Astrocyte (in vitro differentiated cells and primary cell): ENCODE measurements at places on chromosomes 5 and 9. TPM values are rescaled to one million over a fixed set of nuclear protein-coding genes. Genes with fewer than 3 reads are reported as not detected.

- peak; percentile 36 for DNase-seq
Measured at GRCh38 chr9:129962889-129963703, 79.9 kb downstream of the FNBP1 start.

DNA sequence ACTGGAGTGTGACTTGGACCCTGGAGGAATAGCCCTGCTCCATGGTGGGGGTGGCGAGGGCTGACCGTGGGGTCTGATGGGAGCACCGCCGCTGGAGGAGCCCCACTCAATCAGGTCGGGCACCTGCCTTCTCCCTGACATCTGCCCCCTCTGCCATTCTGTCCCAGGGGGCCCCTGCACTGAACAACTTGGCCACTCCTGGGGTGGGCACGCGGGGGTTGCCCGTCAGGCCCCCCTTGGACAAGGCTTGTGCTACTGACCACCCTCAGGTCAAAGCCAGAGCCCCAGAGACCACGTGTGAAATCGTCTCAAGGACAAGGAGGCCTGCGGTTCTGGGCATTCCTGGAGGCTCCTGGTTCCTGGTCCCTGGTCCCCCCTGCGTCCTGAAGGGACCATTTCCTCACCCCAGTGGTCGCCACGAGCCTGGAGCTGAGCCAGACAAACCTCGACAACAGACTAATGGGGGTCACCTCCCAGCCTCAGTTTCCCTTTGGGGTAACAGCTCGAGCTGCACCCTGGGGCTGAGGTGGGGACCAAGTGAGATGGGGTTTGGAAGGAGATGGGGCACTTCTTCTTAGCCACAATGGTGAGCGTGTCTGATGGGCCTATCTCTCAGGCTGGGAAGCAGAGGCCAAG is 73.4 kb upstream of the RNU6ATAC start:
- DNase-seq, result no peak

TOR2A gene
- total RNA-seq, result 7.5 and 8.5 TPM in 2 replicates

- DNase-seq, result no peak
Measured at GRCh38 chr5:15807248-15807647, 307.3 kb downstream of the FBXL7 start.

DNA sequence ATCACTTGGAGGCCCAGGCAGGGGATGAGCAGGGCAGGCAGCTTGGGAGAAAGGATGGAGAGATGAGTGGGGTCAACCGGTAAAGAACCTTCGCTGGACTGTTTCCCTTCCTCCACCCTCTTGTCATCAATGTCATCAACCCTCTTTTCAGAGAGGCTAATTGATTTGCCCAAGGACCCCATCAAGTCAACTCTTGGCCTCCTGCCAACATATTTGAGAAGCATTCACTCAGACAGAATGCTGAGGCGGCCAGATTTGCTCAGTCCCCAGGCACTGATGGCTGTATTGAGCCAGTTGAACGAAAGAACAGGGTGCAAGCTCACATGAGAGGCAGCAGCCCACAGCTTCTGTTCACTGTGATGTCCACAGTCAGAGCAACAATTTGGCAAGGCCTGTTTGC is 193.5 kb downstream of the RFK start:
- no peak for DNase-seq

AGXT2 gene
- total RNA-seq, result not detected in 2 replicates

NR2F1 gene
- total RNA-seq, result 4.3 and 5.1 TPM in 2 replicates

CARTPT gene
- not detected in 2 replicates for total RNA-seq

FST gene
- total RNA-seq, result 39.1 and 57.1 TPM in 2 replicates

TERT gene
- total RNA-seq, result 0.10 and 0.50 TPM in 2 replicates

DNA sequence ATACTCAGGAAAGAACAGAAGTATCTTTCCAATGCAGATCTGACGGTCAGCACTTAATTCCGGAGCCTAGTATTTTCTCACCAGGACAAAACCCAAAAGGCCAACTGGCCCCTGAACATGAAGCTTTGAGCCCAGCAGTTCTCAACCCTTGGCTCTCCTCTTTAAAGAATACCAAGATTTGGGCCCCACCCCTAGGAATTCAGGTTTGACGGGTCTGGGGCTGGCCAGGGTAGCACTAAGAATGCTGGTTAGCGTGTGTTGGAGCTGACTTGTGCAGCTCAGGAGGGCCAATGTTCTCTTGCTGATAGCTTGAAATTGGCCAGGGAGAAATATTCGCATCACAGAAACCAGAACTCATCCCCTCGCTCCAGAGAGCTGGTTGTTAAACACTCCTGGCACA is 88.3 kb upstream of the PTCH1 start:
- no peak for DNase-seq

MEIKIN gene
- not detected in 2 replicates for total RNA-seq

DNA sequence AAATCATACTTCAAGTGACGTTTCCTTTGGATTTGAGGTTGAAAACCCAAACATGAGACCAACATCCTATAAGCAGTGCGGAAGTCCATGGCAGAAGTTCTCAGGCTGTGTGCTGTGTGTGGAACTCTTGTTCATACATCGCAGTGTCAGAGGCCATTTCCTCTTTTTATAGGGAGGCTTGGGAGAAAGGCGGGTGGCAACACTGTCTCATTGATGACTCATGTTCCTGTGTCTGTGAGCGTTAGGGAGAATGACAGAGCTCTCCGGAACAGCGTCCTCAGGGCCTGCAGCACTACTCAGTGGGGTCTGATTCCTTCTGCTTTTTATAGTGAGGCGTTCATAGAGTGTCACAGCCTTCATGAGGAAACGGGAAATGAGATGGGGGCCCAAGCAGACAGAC is 98.8 kb upstream of the BASP1 start:
- peak; percentile 94 for DNase-seq

DNA sequence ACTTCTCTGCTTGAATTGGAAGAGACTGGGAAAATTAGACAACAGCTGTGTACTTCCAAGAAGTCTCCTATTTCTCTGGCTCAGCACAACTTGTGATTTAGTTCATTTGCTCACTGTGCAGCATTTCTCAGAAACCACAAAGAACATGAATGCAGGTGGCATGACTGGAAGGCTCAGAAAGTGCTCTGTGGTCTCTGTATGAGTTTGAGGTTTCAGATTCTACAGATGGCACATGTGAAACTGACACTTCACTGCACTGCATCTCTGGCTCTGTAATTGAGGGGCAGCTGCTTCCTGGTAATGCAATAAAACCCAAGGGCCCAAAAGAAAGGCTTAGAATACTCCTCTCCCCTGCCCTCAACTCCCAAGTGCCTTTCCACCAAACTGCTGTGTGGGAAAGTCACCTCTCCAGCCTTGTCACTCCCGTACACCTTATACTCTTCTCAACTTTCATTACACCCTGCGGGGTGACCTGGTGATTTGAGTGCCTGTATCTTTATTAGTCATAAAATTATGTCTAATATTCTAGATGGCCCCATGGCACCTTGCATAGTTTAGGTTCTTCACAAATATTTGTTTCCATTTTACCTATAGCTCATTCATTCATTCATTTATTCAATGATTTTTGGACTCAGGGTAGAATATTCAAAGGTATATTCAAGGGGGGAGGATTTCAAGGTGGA is 82.5 kb downstream of the ESM1 start:
- peak; percentile 69 for DNase-seq

DNA sequence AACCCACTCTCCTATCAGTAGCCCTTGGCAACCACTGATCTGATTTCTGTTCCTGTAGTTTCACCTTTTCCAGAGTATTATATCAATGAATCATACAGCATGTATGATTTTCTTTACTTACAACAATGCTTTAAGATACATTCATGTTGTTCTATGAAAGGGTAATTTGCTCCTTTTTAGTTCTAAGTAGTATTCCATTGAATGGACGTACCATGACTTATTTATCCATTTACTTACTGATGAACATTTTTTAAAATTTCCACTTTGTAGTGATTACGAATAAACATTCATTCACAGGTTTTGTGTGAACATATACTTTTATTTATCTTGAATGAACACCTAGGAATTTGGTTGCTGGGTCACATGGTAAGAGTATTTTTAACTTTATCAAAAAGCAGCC is 620.8 kb downstream of the HTR1A start:
- DNase-seq, result no peak

ERGIC1 gene
- total RNA-seq, result 131 and 137 TPM in 2 replicates

CCL28 gene
- total RNA-seq, result 0.16 TPM in 1 of 2 replicates, not detected in the other

DNA sequence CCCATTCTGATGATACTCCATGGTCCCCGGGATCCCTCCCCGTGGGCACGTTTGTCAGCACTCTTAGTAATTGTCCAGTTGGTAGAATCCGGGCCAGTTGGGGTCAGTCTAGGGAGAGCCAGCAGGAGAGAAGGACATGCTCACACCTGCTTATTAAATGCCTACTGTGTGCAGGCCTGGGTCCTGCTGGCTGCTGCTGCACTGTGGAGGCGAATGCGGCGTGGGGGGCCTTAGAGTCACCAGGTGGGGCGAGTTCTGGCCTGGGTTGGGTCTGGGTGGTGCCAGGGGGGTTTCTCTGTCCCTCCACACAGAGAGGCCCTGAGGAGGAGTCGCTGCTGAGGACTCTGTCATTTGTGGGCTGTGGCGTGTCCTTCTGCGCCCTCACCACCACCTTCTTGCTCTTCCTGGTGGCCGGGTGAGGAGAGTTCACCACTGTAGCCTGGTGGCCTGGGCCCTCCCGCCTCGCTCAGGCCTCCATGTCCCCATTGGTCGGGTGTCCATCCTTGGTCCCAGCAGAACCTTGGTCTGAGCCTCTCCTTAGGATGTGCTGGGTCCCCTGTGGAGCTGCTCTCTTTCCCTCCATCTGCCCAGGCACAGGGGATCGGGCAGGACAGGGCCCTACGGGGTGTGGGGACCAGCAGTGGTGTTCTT is 17.3 kb downstream of the ADGRD2 start:
- no peak for DNase-seq

DMRT3 gene
- total RNA-seq, result not detected in 2 replicates

- no peak for DNase-seq
Measured at GRCh38 chr9:99192786-99193465, 28.8 kb downstream of the ALG2 start.

CDC20B gene
- total RNA-seq, result 0.11 and 0.17 TPM in 2 replicates

FSTL4 gene
- not detected in 2 replicates for total RNA-seq

GRCh38 chr5:169577951-169578350 is 5.6 kb upstream of the SPDL1 start:
- peak; percentile 50 for DNase-seq

SCGB3A2 gene
- 0.59 and 0.82 TPM in 2 replicates for total RNA-seq

DNA sequence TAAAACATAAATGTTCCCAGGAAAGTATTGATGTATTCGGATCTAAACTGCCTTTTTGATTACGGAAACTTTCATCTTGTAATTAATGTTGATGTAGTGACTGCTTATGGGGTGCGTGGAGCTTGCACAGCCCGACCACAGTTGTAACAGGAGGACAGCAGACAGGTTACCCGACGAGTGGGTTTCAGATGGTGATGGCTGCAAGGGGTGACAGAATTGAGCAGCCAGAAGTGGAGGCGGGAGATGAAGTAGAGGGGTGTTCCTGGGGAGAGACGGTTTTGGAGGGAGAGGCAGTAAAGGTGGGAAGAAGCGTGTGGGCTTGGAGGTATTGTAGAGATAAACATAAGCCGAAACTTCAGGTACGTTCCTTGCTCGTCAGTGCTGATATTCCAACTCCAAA is 5.8 kb downstream of the CEP72 start:
- DNase-seq, result no peak

DNA sequence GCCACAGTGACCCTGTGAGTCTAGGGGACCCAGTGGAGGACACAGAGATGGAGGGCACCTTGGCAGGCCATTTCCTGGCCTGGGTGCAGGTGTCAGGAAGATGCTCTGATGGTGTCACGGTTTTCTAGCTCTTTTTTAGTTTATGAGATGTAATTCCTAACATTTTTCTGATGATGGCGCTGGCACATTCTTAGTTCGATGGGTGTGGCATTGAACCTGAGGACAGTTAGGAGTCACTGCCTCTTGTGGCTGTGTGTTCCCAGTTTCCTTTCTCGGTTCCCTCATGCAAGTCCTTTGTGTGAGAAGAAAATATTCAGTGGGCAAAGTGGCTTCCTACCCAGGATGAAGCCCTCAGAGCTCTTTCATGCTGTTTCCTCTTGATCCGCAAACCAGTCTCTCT is 129.4 kb upstream of the ICE1 start:
- no peak for DNase-seq

DNA sequence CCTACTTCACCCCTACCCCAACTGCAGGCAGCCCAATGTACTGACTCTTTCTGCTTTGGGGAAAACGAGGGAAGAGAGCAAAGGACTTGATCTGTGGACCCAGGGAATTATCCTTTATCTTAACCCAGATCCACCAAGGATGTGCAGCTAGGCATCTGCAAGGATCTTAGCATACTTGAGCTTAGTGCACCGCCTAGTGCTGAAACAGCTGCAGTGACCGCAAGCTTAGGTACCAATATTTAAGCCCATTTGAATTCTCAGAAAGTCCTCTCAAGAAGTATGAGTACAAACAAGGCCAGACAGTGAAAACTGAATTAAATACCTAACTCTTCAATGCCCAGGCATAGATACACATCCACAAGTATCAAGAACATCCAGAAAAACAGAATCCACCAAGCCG is 576.7 kb upstream of the ADAMTS16 start:
- peak; percentile 35 for DNase-seq

TMEM174 gene
- total RNA-seq, result not detected in 2 replicates

- DNase-seq, result no peak
Measured at GRCh38 chr5:1207555-1207954, 6.2 kb downstream of the SLC6A19 start.

DNA sequence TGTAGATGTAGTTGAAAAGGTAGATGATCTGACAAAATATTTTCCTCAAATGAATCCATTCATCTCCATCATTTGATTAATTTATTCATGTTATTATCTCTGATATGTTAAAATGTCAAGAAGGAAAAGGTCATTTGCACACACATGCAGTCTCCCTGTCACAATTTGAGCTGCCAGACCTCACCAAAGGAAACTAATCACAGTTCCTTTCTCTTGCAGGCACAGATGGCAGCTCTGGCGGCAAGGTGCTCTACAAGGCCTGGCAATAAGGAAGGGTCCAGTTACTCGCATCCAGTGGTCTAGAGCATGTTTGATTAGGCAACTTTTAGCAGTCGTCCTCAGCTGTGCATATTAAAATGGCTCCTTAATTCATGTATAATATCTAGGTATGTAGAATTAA is 120.1 kb downstream of the FEM1C start:
- no peak for DNase-seq

DNA sequence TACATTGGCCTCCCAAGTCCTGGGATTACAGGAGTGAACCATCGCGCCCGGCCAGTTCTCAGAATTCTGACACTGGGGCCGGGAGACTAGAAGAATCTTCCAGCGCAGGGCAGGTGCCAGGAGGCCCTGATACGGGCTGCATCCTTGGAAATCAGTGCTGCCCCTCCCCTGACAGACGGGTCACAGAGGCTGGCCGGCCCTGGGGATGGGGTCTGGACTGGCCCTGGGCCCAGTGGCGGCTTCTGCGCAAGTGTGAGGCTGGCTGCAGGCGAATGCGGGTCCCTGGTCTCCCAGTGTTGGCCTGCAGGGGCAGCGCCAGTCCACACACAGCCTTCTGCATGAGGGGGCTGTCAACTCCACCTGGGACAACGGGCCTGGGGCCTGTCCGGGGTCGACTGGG is 831 bp upstream of the TBC1D9B start:
- DNase-seq, result no peak
